ENCODE measurements at places on chromosomes 11 and 22.

DNA sequence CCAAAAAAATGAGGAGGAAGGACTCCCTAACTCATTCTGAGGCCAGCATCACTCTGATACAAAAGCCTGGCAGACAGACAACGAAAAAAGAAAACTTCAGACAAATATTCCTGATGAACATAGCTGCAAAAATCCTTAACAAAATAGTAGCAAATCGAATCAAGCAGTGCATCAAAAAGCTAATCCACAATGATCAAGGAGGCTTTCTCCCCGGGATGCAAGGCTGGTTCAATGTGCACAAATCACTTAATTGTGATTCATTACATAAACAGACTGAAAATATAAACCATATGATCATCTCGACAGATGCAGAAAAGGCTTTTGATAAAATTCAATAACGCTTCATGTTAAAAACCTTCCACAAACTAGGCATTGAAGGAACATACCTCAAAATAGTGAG is 16.4 kb downstream of the MTMR2 start:
- no peak for DNase-seq

GRCh38 chr11:12689029-12689755 is 15.0 kb downstream of the TEAD1 start:
- DNase-seq = no peak

GRCh38 chr22:24526191-24526590 is 28.7 kb downstream of the GUCD1 start:
- no peak for DNase-seq

DNA sequence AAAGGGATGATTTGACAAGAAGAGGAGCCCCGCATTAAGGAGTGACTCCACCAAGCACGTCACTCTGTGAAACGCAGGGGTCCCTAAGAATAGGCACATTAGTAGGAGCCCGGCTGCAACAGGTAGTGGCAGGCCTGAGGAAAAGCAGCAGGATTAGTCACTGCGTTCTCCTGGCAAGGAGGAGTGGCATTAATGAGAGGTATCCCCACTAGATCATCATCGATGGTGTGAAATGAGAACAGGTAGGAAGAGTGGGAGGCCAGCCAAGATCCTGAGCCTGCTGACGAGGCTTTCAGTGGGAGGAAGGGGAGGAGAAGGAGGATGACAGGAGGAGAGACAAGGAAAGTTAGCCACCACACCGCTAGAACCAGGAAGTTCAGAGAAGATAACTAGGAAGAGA is 38.6 kb downstream of the NRXN2 start:
- no peak for DNase-seq

DNA sequence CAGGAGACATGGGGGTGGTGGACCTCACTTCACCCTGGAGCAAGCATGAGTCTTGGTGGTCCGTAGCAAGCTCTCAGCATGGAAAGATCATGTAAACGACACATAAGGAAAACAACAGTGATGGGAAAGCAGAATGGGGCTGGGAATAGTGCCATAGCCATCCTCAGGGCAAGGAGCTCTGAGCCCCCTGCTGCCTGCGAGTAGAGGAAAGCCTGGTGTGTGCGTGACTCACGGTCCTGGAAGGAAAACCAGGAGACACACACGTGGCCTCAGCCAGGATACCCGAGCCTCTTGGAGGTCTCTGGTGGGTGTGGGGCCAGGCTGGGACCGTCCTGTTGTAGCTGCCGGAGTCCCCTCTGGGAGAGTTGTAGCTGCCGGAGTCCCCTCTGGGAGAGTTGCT is 12.4 kb downstream of the SHANK3 start:
- no peak for DNase-seq

- DNase-seq = no peak
Measured at GRCh38 chr11:28323621-28324020, 215.4 kb downstream of the METTL15 start.

GRCh38 chr11:68935516-68936357 is 32.0 kb downstream of the IGHMBP2 start:
- no peak for DNase-seq

DNA sequence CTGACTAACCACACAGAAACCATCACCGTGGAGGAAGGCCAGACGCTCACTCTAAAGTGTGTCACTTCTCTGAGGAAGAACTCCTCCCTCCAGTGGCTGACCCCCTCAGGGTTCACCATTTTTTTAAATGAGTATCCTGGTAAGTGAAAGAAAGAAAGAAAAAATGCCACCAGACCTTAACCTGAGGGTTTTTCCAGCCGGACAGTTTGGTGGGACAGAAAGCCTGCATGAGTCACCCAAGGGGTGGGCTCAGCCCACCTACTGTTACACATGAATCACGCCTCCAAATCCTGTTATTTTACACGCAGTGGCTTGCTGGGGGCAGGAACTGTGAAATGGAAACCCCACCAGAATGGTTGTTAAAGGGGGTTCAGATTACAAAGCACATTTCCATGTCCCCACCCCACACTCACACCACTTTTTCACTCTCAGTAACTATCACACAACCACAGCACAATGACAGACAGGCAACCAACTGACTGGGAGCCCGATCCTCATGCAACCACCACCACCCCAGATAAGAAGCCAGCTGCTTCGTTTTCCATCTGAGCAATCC is 11.9 kb downstream of the CRTAM start:
- DNase-seq = no peak

DNA sequence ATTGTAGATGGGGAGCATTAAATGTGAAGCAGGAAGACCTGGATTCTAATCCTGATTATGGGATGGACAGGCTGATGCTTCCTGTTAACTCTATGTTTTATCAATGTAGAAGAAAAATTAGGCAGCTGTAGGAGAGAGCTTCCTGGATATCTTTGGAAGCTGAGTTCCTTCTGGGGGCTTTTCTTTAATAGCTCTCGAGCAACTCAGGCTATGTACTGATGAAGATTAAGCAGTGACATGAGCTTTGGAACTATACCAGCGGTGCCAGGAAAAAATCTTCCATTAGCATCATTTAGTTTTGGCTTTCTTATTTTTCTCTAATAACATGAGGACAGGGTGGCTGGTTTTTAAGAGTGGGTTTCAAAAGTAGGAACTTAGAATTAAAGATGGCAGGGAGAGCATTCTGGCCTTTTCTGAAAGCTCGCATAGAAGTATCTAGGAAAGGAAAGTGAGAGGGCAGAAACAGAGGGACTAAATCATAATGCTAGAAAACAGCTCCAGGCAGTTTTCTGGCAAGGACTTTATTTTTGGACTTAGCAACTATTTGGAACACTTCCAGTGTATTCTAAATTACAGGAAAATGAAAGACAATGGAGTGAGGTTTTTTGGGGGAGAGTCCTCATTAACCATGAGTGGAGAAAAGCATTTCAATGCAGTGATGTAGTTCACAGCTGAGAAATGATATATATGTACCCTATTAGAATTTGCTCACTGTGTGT is 69.2 kb upstream of the RRM1 start:
- no peak for DNase-seq

GRCh38 chr22:17792299-17792698 is 18.0 kb upstream of the BID start:
- no peak for DNase-seq

GRCh38 chr11:67274768-67275605 is 8.7 kb downstream of the GRK2 start:
- no peak for DNase-seq

- no peak for DNase-seq
Measured at GRCh38 chr22:20558534-20558933, 51.1 kb downstream of the MED15 start.

GRCh38 chr11:88359114-88359513 is 21.6 kb upstream of the CTSC start:
- no peak for DNase-seq

- peak; percentile 48 for DNase-seq
Measured at GRCh38 chr11:14414470-14415461, 55.8 kb upstream of the RRAS2 start.

- no peak for DNase-seq
Measured at GRCh38 chr11:118530180-118530682, 761 bp upstream of the TMEM25 start.

GRCh38 chr11:30786256-30787110 is 200.3 kb upstream of the MPPED2 start:
- no peak for DNase-seq

GRCh38 chr11:61776561-61777075 is 15.8 kb downstream of the TMEM258 start:
- DNase-seq = no peak

DNA sequence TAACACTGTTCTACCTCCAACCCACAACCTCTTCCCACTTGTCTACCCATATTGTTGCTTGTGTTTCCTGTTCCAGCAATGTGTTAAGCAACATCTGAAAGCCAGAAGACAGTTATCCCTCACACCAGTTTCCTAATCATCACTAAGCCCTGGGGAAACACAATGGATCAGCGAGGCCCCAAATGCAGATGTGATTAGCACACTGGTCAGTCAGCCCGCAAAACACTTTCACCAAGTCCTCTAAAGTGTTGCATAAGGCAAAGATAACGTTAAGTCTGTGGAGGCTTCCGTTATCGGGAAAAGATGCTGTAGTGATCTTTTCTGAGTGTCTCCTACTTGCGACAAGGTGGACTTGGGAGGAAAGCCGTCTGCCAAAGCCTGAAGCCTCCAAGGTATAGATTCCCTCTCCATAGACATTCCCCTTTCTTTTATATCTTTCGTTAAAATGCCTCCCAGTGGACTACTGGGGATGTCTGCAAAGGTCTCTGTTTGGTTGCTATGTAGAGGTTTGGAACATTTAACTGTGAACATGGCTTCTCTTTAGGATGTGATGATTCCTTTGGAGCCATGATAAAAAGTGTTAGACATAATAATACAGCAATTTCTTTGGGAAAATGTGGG is at the start of gene MS4A3:
Gene MS4A3 (plus strand): TSS at position 317 of the 621 bp plus-strand sequence. CDS start 4,496 bp downstream, outside the sequence.
- DNase-seq = no peak

GRCh38 chr22:32967386-32968101 is 90.6 kb downstream of the SYN3 start:
- DNase-seq = no peak

DNA sequence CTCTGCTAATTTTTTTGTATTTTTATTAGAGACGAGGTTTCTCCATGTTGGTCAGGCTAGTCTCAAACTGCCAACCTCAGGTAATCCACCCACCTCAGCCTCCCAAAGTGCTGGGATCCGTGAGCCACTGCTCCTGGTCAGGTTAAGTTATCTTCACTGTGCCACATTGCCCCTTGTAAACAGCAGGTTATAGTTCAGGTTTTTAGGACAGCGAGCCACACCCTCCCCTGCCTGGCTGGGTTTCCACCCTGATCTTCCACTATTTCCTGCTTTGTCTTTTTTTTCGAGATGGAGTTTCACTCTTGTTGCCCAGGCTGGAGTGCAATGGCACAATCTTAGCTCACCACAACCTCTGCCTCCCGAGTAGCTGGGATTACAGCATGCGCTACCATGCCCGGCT is 16.1 kb downstream of the ACO2 start:
- DNase-seq = no peak

- DNase-seq = no peak
Measured at GRCh38 chr11:44024977-44025376, 22.8 kb upstream of the ACCSL start.

Measured in stimulated activated CD8-positive, alpha-beta memory T cell treated with anti-CD3 and anti-CD28 coated beads, Interleukin-4, amount 100 ng/mL, for 1 hour (primary cell).